Activated naive CD4-positive, alpha-beta T cell treated with anti-CD3 and anti-CD28 coated beads for 36 hours (primary cell): ENCODE measurements at places on chromosomes 12 and 14.

DNA sequence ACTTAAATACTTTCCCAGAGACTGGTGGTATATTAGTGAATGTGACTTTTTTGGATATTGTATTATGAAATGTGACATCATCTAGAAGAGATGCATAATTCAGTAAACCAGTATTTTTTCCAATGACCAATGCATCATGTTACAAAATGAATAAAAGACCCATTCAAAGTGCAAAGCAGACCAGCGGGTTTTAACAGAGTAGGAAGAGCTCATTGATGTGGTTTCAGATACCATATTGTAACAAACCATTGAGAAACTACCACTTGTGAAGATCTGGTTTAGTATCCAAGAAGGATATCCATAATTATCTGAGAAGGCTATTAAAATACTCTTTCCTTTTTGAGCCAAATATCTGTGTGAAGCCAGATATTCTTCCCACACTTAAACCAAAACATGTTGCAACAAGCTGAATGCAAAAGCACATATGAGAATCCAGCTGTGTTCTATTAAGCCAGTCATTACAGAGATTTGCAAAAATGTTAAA is 47.7 kb downstream of the MVK start:
- DNase-seq, result no peak

DNA sequence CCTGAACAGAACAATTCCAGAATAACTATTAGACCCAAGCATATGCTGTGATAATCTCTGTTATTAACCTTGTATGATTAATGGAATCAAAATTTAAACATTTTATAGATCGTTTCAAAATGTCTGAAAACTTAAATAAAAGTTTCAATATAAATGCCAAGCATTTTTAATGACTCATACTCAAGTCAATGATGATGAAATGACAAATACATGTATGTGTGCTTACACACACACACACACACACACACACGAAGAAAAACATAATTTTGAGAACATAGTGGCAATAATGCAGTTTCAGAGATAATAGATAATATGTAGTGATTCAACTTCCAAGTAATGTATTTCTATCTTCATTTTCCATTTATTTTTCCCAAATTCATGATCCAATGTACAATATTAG is 384.9 kb upstream of the FOXG1 start:
- no peak for DNase-seq

DNA sequence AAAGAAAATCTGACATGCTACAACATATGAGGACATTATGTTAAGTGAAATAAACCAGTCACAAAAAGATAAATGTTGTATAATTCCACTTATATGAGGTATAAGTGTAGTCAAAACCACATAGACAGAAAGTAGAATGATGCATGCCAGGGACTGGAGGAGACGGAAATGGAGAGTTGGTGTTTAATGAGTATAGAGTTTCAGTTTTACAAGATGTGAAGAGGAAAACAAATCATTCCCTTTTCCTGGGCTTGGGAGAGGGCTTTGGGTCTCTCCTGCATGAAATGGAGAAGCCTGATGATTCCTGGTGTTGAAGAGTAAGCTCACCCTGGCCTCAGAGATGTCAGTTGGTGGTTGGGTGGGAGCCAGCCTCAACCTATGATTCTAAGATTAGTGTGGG is 158.4 kb upstream of the PLXNC1 start:
- DNase-seq, result no peak

DNA sequence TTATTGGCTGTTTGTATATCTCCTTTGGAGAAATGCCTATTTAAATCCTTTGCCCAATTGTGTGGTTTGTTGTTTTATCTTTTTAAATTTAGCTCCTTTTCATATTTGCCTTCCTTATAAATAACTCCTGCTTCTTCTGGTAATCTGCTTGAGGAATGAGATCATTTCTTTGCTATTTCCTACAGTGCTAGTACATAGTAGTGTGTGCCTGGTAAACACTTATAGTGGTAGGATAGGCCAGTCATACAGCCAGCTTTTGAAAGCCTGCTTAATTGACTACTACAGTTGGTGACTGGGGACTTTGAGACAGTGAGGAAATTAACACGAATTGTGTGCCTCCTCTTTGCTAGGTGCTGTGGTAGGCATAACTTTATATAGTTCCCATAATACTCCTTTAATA is 68.7 kb downstream of the BORCS5 start:
- DNase-seq, result no peak

- peak; percentile 47 for DNase-seq
These were observed 58.6 kb downstream of the TBX3 start for GRCh38 chr12:114625294-114625851.

GRCh38 chr12:97363693-97364092 is 98.9 kb upstream of the RMST start:
- DNase-seq, result no peak

DNA sequence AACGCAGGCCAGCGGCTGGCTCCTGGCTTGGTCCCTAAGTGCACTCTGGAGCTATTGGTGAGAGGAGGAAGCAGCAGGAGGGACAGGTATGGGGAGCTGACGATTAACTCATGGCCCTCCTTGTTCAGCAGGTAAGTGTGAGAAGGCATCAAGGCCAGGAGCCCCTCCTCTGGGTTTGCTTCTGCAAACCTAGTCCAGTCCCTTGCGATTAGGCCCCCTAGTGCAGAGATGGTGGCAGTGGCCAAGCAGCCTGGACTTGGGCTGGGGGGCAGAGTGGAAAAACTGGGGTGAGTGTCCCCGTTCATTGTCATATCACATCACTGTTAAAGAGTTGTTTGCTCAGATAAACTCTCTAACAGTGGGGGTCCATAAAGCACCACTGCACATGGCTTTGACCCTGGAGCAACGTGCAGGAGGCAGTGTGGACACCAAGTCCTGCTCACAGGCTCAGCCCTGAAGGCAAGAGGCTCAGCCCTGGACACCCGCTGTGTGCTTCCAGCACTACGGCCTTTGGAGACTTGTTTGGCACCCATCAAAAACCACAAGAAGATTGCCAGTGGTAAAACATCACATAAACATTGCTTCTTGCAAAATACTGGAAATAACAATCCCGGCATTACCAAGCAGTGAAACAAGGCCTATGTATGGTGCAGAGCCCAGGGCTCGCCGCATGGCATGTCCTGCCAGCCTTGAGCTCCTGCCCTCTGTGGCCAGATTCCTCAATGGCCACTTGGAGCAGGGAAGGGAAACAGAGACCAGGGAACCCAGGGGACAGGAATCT is 184.3 kb upstream of the RTL1 start:
- DNase-seq, result no peak

DNA sequence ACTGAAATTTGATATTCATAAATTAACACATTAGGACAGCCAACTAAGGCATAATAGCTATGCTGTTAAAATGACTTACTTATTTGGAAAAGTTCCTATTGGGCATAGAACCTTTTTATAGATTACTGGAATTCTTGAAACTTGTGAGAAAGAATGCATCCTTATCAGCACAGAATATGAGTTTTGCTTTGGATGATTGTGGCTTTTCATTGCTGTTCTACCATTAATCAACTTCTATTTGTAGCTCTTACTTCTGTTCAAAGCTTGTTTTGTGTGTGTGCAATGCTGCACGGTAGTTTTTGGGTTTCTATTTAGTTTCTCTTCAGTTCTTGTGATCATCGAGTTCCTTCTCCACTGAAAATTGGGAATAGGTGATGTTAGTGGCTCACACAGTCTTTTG is 152.4 kb upstream of the PELI2 start:
- DNase-seq, result no peak

- no peak for DNase-seq
These were observed 1.4 kb upstream of the GARIN2 start for GRCh38 chr14:67187826-67188225.

DNA sequence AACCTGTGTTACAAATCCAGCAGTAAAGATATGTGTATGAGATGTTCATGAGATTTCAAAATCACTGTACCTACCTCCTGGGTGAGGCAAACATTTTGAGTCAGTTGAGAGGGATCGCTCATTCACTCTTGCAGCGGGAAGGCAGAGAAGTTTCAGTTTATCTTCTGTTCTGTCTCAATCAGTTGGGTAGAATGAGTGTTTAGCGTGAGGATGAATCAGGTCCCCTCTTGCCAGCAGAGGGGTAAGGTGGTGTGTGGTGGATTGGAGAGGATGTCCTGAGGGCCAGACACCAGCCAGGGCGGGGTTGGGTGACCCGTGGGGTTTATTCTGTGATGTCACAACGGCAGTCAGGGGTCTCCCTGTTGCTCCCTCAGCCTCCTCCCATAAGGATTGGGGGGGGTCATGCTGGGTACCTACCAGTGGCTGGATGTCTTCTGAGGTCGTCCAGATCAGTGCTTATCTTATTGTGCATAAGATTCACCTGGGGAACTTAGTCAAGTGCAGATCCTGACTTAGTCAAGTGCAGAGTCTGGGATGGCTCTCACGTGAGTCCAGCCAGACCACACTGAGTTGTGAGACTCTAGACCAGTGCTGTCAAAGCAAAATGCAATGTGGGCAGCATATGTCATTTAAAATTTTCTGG is at the start of gene GSG1:
GSG1 (minus strand) TSS at position 277 of the 643 bp plus-strand sequence; CDS start at position 122, 155 bp downstream.
- peak; percentile 66 for DNase-seq

GRCh38 chr12:50685641-50686040 is 78.3 kb upstream of the ATF1 start:
- DNase-seq, result no peak

DNA sequence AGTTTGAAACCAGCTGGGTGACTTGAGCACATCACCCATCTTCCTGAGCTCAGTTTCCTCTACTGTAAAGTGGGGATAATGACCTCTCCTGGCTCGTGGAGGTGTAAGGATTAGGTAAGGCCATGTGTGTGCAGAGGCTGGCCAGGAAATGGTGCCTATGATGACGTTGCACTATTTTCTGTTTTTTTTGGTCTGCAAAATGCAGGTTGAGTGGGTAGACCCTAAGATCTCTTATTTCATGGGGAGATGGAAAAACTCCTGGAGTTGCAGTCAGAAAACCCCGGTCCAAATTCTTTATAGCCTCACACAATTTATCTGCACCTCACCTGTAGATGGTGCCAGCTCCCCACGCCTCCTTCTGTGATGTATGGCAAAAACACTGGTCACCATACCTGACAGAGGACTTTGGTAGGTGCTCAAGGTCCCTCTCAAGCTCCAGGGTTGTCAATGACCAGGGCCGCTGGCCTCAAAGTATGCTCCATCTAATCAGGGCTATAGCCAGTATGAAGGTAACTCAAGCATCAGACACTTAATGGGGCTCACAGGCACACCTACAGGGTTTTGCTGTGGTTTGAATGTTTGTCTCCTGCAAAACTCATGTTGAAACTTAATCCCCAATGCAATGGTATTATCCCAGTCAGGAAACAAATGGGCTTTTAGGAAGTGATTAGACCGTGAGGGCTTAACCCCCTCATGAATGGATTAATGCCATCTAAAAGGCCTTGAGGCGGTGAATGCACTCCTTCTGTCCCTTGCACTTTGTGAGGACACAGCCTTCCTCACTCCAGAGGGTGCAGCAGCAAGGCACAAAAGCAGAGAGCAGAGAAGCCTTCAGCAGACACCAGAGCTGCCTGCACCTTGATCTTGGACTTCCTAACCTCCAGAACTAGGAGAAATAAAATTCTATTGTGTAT is 17.6 kb downstream of the C14orf132 start:
- peak; percentile 24 for DNase-seq

- peak; percentile 25 for DNase-seq
These were observed 17.5 kb downstream of the ANAPC5 start for GRCh38 chr12:121334513-121335343.

GRCh38 chr14:75987201-75987970 is 1.8 kb downstream of the IFT43 start:
- DNase-seq, result no peak

DNA sequence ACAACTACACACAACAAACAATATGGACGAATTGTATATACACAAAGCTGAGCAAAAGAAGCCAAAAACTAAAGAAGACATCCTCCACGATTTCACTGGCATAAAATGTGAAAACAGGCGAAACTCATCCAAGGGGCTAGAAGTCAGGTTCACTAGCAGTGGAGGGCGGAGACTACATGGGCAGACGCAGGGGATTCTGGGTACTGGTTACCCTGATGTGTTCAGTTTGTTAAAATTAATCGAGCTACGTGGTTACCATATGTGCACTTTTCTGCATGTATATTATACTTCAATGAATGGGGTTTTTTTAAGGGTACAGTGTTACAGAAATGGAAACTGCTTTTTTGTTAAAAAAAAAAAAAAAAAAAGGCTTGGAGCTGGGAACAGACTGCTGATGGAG is 12.3 kb downstream of the KDM2B start:
- no peak for DNase-seq

GRCh38 chr14:103684471-103684870 is 30.8 kb downstream of the XRCC3 start:
- DNase-seq, result no peak

DNA sequence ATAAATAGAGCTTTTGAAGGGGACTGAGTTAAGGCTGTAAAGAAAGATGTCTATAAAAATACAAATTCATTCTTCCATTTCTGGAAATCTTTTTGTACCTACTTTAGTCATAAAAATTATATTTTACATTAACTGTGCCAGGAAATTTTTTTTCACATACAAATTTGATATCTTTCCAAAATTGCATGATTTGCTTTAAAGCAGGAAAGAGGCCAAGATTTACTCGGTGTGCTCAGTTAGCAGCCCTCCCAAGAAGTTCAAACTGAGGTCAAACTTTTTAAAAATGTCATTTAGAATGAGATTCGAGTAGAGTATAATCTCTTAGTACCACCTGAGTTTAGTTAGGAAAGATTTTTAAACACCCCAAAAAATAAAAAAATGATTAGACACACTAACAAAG is 173.2 kb upstream of the GRIP1 start:
- no peak for DNase-seq

GRCh38 chr14:30974628-30975027 is 50.8 kb upstream of the AP4S1 start:
- no peak for DNase-seq

- DNase-seq, result no peak
These were observed 58.7 kb upstream of the CCND2 start for GRCh38 chr12:4214877-4215228.

DNA sequence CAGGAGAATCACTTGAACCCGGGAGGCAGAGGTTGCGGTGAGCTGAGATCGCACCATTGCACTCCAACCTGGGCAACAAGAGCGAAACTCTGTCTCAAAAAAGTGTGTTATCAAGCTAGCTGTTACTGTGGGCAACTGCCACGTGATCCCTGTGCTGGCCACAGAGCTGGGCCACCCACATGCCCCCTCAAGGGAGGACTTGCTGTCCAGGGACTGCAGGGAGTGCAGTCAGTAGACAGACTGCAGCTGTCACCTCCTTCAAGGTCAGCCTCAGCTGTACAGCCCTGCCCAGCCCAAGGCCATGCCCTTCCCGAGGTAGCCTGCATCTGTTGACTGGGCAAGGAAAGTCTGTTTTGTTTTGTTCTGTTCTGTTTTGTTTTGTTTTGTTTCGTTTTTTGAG is 46.6 kb upstream of the BICDL1 start:
- no peak for DNase-seq

DNA sequence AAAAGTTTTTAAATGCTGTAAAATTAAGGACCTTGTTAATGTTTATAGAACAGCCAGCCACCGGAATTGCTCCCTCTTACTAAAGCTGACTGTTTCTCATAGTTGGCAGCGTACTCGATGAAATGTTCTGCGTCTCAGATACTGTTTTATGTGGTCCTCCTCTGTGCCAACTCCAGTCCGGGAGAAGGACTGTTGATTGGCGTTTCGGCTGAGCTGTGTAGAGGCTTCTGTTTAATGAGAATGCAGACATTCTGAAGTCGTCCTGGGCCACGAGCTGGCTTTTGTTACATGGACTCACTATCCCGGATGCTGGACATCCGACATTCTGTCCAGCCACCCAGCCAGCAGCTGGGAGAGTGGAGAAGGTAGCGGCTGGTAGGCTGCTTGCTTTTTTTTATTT is 75.4 kb downstream of the WDR20 start:
- DNase-seq, result no peak
